ENCODE measurements at places on chromosomes 7 and 10. TPM values are rescaled to one million over a fixed set of nuclear protein-coding genes. Genes with fewer than 3 reads are reported as not detected.

ACTL6B gene
- not detected for total RNA-seq

ENTPD1 gene
- 29.7 TPM for total RNA-seq

ZNF804B gene
- total RNA-seq = not detected

DLD gene
- total RNA-seq = 68.2 TPM

IL15RA gene
- total RNA-seq = 22.1 TPM

- DNase-seq = no peak
Measured at GRCh38 chr7:43450894-43451293, 132.0 kb upstream of the STK17A start.

DNA sequence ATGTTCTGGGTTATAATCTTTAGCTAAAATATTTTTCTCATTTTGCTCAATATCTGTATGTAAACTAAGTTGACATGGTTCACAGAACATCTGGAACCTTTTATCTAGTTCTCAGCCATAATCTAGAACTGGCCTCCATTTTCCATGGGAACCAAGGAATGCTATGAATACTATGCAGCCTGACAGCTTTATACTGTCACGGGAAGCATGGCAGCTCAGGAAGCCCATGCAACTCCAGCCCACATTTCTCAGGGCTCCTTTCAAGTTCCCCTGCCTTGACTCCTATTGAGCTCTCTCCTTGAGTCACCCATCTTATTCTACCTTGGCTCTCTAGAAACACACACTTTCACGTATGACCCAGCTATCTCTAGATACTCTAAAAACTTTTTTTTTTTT is 36.6 kb upstream of the PRKAR2B start:
- no peak for DNase-seq

DNA sequence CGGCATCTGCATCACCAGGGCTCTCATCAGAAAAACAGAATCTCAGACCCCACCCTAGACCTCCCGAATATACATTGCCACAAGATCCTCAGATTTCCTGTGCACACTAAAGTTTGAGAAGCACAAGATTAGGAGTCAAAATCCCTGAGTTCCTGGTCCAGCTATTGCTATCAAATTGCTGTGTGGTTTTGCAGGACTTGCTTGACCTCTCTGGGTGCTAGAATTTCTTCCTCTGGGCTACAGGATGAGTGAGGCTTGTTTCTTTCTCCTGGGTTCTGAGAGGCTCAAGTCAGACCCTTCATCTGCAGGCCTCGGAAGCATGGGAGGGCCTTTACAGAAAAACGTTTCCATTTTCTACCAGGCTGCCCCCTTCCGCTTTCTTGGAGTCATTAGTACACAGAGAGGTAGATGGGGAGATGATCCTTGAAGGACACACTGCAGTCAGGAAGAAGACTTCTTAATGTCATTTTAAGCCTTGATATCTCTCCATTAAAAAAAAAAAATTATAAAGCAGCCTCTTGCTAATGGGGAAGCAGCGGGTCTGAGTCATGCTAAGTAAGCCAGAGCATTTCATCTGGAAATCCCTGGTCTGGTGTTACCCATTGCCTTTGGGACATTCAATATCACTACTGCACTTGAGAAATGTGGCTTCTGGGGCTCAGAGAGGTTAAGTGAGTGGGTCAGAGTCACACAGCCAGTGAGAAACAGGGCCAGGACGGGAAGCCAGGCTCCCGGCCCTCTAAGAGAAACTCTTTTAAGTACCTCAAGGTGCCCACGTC is 173.5 kb downstream of the KCNMA1 start:
- DNase-seq = no peak

DNA sequence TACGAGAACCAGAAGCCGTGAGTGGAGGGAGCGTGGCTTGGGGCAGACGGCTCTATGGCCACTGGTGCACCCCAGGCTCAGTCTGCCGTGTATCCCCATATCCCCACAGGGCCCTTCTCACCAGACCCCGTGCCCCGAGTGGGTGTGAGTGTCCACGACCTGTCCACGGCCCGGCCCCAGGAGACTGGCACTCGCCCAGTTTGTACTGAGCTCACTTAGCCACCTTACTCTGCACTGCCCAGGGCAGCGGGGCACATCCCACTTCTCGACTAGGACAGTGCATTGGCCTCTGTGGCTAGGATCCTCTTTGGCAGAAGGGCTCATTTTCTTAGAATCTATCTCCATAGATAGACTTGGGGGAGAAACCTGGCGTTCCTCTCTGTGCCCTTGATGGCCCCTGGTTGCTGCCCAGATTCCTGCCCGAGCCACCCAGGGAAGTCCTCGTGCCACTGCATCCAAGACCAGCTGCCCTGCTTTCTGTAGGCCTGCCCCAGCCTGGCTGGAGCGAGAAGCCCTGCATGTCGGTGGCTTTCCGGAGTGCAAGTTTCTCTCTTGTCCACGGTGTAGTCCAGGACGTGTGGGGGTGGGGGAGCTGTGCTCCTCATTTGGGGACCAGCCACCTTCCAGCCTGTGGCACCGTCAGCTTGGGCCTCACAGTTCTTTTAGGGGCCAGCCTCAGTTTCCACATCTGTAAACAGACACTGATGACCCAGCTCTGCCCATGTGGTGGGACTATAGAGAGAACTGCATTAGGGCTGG is 11.9 kb downstream of the TMEM120A start:
- DNase-seq = no peak

DNA sequence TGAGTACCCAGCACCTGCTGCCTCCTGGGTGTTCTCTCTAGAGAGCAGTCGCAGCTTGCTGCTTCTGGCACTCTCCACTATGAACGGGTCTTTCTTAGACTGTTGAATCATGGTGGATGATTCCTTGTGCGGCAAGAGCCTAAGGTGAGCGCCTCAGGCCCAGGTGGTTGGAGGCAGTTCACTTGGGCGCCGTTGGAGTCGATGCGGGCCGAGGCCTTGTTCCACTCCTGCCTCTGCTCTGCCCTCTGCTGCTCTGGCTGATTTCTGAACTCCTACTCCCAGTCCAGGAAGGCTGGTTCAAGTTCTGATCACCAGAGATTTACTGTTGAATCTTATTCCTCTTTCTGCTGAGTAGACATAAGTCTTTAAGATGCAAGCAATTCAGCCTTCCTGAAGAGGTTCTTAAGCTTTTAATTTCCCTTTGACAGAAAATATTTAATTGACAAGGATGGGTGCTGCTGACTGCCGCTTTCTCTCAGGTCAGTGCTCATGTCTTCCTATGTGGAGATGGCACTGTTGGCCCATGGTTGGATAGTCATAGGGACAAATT is 10.4 kb downstream of the YKT6 start:
- no peak for DNase-seq

DNA sequence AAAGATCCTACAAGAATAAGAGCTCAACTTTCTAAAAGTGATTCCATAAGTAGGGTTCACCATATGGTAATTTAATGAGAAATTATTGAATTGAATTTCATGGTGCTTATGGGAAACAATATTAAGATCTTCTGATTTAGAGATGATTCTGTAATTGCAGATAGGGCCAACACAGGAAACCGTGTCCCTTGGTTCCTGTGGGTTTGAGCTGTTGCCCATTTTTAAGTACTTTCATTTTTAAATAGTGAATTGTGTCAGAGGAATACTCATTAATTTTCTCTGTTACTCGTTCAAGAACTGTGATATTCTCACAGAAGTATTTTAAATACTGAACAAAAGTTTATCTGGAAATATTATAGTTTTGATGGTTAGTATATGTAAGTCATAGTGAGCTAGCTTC is 129.2 kb downstream of the SRI start:
- DNase-seq = no peak

GRCh38 chr7:145812218-145812617 is 304.4 kb upstream of the CNTNAP2 start:
- no peak for DNase-seq

GRCh38 chr10:13722747-13723653 is 136.2 kb downstream of the PRPF18 start:
- DNase-seq = no peak

GRCh38 chr7:73831584-73831833 is 713 bp downstream of the CLDN4 start:
- DNase-seq = no peak

- no peak for DNase-seq
Measured at GRCh38 chr7:15985587-15986384, 299.3 kb upstream of the MEOX2 start.
